ENCODE measurements at places on chromosomes 16 and 17. TPM values are rescaled to one million over a fixed set of nuclear protein-coding genes. Genes with fewer than 3 reads are reported as not detected.
A peak's percentile ranks its signal among the peaks of the same experiment; 100 is the strongest.

- H3K27me3 ChIP-seq = no peaks in the 10 kb centered on the region
- H3K4me3 ChIP-seq = peak overlapping the region; percentile 67
Measured at GRCh38 chr17:77432742-77433141, 292.0 kb downstream of the SEC14L1 start.

HS3ST3A1 gene
- 4.2 TPM for total RNA-seq

GP1BA gene
- total RNA-seq = not detected

DNA sequence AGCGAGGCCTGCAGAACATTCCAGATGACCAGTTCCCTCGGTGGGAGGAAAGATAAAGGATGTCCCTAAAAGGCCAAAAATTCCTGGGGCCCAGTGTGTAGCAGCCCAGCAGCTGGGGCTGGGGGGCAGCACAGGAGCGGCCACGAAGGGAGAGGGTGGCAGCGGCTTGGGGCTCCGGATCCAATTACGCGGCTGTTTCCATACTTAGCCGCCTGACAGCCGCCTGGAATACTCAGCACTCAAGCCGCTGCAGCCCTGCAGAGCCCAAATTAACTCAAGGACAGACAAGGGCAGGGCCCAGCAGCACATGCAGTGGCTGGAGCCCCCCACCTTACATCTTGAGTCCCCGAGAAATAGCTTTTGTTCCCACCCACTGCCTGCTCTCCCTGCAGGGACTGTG, 1.3 kb downstream of the SRL start:
- H3K4me1 ChIP-seq = no peaks in the 10 kb centered on the region
- DNase-seq = no peak
- H3K36me3 ChIP-seq = no peaks in the 10 kb centered on the region

DNA sequence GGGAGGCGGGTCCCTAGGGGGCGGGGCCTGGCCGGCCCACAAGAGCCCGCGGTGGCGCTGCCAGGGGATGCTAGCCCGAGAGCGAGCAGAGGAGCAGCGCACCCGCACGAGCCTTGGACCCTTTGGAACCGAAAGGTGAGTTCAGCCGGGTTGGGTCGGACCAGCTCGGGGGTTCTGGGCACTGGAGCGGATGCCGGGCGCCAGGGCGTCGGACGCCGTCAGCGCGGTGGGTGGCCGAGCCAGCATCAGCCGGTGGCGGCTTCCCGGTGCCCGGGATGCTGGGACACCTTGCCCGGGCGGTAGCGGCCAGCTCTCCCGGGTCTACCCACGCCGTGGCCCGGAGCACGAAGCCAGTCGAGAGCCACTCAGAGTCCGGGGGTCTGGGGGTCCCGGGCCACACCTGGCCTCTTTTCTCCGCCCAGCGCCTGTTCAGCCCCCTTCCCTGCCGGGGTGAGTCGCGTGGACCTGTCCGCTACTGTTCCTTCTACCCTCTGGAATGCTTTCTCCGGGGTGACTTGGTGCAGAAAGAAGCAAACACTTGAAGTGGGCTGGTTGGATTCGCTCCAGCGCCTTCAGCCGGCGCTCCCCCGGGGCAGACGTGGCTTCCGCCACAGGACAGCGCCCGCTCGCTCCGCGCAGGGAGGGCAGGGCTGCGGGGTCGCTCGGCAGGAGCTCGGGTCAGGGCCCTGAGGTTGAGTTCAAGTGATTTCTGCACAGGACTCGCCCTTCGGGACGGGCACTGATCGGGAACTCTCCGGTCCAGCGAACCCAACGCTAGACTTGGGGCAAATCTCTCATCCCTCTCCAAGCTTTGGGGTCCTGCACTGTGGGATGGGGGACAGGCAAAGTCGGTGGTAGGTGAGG, at the start of gene SCNN1G:
Gene SCNN1G (plus strand): TSS at position 67 of the 864 bp plus-strand sequence. CDS start 3,527 bp downstream, outside the sequence.
- H3K4me1 ChIP-seq = no peaks in the 10 kb centered on the region
- no peak within 1 kb of the TSS for H3K27ac ChIP-seq
- no peaks in the 10 kb centered on the region for H3K36me3 ChIP-seq
- no peak for DNase-seq
- peaks cover 19% of the 10 kb centered on the region for H3K27me3 ChIP-seq
- H3K4me3 ChIP-seq = no peak within 1 kb of the TSS

DNA sequence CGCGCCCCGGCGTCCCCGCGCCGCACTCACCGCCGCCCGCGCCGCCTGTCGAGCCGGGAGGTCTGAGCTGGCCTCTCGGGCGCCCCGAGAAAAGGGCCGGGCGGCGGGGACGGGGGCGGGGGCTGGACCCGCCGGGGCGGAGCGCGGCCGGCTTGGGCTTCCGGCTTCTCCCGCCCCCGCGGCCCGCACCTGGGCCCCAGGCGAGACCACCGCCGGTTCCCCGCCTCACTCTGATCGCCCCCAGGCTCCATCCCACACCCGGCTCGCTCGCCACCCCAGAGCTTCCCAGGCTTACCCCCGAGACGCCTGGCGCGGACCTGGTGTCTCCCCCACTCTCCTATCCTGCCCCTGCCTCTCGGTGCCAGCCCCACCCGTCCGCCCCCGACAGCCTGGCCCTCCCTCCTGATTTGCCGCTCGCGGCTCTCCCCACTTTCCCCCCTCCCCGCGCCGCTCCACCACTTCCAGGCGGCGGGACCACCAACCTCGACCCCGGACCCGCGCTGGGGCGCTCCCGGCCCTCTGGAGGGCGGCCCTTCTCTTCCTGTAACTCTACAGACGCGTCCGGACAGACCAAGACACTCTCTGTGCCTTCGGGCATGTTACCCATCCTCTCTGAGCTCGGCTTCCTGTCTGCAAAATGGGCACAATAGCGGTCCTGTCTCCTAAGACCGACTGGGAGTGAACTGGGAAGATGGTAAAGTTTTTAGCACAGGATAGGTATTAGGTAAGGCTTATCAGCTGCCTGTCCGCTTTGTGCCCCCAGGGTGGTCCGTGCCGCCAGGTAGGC, at the start of gene LITAF:
Gene LITAF (minus strand): TSS at position 64 of the 787 bp plus-strand sequence. CDS start 30,189 bp downstream, outside the sequence.
- H3K4me3 ChIP-seq = peak within 1 kb of the TSS; percentile 88
- H3K36me3 ChIP-seq = no peaks in the 10 kb centered on the region
- peak; percentile 54 for DNase-seq
- H3K27me3 ChIP-seq = no peaks in the 10 kb centered on the region
- H3K4me1 ChIP-seq = peaks cover 38% of the 10 kb centered on the region

DNA sequence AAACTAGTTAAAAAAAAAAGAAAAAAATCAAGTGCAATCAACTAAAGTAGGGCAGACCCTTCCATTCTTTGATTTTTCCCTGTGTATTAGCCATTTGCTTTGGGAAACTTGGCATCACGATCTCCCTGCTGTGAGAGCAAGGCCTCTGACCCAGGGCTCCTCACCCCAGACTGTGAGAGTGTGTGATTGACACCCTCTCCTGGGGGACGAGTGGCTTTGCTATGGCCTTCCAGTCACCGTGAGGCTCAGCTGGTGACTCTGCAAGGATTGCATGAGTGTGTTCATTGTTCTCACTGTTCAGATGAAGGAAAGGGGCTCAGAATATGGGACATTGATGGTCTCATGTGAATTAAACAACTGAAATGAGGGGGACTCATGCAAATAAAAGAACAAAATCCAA, 69.0 kb upstream of the BCAR1 start:
- H3K27ac ChIP-seq = no peak overlapping the region
- peaks cover 18% of the 10 kb centered on the region for H3K4me1 ChIP-seq
- no peaks in the 10 kb centered on the region for H3K27me3 ChIP-seq
- no peak for DNase-seq

DNA sequence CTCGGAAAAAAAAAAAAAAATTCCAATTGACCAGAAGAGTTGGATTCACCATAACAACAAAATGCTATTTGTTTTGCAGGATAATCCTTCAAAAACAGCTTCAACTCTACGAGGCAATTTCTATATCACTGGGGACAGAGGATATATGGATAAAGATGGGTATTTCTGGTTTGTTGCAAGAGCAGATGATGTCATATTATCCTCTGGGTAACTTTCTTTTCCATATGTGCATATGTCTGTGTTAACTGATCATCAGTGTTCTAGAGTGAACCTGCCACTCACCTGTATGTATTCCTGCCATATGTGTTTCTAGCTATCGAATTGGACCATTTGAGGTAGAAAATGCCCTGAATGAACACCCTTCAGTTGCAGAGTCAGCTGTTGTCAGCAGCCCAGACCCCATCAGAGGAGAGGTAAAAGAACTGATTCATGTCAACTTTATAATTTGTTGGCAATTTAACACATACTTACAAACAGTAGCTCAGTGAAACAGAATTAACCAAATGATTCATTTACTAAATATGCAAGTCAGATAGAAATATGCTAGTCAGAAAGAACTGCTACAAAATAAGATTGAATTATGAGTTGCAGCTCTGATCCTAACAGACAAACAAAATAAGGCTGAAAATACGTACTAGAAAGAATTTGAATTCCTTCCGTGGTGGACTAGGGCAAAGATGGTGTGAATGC, 14.2 kb downstream of the ERI2 start:
- no peaks in the 10 kb centered on the region for H3K27me3 ChIP-seq
- DNase-seq = no peak
- H3K4me1 ChIP-seq = no peaks in the 10 kb centered on the region

DNA sequence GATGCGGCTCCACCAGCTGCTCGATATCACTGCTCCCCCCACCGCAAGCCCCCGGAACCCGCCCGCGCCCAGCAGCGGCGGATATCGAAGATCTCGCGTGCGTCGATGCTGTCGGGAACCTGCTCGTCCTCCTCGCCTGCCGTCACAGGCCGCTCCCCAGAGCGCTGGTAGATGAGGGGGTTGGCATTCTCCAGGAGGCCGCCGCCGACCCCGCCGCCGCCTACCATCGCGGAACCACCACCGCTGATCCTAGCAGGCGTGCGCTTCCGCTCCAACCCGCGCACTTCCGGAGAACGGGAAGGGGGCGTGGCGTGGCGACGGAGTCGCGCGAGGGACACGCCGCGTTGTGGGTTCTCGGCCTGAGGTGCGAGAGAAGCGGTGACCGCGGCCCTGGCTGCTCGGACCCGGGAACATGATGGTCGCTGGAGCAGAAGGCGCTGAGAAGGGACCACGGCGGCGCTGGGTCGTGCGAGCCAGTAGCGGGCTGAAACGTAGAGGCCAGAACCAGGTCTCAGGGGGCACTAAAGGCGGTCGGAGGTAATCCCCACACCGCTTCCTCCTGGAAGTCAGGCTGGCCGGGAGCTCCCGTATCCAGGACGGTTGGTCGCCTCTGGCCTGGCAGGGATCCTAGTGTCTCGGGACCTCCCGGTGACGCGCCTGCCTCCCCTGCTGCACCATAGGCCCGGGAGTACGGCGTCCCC, at the start of gene CIAO2B:
Gene CIAO2B (minus strand): TSS at position 265 of the 701 bp plus-strand sequence. CDS start 38 bp downstream, at position 227.
- peak within 1 kb of the TSS; percentile 97 for H3K27ac ChIP-seq
- H3K4me3 ChIP-seq = peak within 1 kb of the TSS; percentile 96
- peaks cover 24% of the 10 kb centered on the region for H3K4me1 ChIP-seq
- H3K27me3 ChIP-seq = no peaks in the 10 kb centered on the region

- H3K27me3 ChIP-seq = no peaks in the 10 kb centered on the region
- no peak overlapping the region for H3K4me3 ChIP-seq
- DNase-seq = no peak
- no peaks in the 10 kb centered on the region for H3K4me1 ChIP-seq
- H3K36me3 ChIP-seq = no peaks in the 10 kb centered on the region
Measured at GRCh38 chr16:66070140-66070917, 296.2 kb upstream of the CDH5 start.

GRCh38 chr17:4440690-4441686, 7.2 kb downstream of the SPNS3 start:
- no peak for DNase-seq
- H3K4me3 ChIP-seq = no peak overlapping the region
- H3K4me1 ChIP-seq = peaks cover 6% of the 10 kb centered on the region

CHP2 gene
- total RNA-seq = not detected

CMTM4 gene
- total RNA-seq = 1.8 TPM

WSCD1 gene
- total RNA-seq = 0.10 TPM

DNA sequence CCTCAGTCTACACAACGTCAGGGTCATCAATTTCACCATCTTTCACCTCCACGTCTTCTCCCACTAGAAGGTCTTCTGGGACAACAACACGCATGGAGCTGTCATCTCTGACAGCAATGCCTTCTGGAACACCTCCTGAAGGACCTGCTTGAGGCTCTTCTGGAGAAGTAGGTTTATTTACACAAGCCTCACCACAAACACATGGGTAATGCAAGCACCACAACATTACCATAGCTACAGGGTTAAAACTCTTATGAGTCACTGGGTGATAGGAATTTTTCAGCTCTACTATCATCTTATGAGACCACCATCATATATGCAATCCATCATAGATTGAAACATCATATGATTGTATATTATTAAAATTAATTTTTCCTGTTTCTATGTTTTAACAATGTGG, 215.4 kb downstream of the CHD9NB start:
- no peak overlapping the region for H3K27ac ChIP-seq
- H3K27me3 ChIP-seq = no peaks in the 10 kb centered on the region
- H3K4me3 ChIP-seq = no peak overlapping the region
- DNase-seq = no peak
- H3K4me1 ChIP-seq = no peaks in the 10 kb centered on the region

DNA sequence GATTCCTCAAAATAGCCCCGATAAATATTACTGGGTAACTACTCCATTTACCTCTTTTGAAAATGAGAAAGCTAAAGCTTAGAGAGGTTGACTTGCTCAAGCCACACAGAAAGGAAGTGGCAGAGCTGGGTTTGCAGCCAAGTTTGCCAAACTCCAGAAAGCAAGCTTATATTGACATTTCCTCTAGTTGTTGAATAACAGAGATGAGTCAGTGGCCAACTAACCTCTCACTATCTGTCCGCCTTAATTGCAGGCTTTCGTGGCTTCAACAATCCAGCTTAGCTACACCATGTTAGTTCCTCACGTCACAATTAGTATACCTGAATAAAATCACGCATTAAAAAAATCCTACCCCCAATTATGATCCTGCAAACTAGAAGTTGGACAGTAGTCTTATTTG, 151.7 kb downstream of the CNTNAP4 start:
- H3K27me3 ChIP-seq = no peaks in the 10 kb centered on the region
- DNase-seq = no peak
- no peak overlapping the region for H3K27ac ChIP-seq
- no peaks in the 10 kb centered on the region for H3K36me3 ChIP-seq
- no peak overlapping the region for H3K4me3 ChIP-seq

TIGD7 gene
- 4.9 TPM for total RNA-seq

DNA sequence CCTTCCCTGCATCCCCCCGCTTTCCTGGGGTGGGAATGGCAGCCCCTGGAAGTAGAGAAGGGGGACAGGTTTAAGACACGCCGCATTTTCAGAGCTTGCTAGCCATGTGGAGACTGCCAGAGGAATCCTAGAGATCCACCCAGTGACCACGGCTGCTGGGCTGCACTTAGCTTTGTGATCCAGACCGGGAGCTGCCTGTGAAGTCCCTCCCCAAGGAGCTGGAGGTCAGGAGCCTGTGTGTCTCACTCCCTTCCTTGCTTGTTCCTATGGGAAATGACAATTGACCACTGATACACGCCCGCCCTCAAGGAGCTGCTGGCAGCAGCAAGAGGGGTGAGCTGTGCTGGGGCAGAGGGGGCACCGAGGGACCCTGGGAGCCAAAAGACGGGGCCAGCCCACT, 73.7 kb downstream of the SREBF1 start:
- no peak overlapping the region for H3K4me3 ChIP-seq
- H3K4me1 ChIP-seq = no peaks in the 10 kb centered on the region
- no peak for DNase-seq
- no peaks in the 10 kb centered on the region for H3K36me3 ChIP-seq
- H3K27me3 ChIP-seq = no peaks in the 10 kb centered on the region
- H3K27ac ChIP-seq = no peak overlapping the region

DNA sequence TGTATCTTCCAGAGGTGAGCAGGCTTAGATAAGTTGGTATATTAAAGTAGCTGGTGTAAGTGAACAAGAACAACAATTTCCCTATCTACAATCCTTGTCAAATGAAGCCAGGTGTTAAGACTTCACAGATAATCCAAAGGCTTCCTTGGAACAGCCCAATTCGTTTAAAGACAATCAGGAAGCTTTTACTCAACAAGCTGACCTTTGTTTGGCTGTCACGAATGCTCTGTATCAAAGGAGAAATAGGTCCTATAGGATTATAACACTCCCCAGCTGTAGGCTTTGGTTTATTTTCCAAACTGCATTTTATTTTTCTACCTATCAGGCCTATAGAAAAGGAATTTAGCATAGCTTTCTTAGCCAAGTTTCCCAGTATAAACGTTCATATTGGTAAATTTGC, 766.5 kb upstream of the GOT2 start:
- no peaks in the 10 kb centered on the region for H3K27me3 ChIP-seq
- DNase-seq = no peak
- no peaks in the 10 kb centered on the region for H3K36me3 ChIP-seq
- no peak overlapping the region for H3K27ac ChIP-seq
